ENCODE measurements at places on chromosomes 7 and 10.

GRCh38 chr10:113459626-113460280 lies 93.1 kb upstream of the HABP2 start:
- DNase-seq = no peak

- DNase-seq = no peak
These were observed 476.5 kb downstream of the GPAM start for GRCh38 chr10:111707076-111707475.

DNA sequence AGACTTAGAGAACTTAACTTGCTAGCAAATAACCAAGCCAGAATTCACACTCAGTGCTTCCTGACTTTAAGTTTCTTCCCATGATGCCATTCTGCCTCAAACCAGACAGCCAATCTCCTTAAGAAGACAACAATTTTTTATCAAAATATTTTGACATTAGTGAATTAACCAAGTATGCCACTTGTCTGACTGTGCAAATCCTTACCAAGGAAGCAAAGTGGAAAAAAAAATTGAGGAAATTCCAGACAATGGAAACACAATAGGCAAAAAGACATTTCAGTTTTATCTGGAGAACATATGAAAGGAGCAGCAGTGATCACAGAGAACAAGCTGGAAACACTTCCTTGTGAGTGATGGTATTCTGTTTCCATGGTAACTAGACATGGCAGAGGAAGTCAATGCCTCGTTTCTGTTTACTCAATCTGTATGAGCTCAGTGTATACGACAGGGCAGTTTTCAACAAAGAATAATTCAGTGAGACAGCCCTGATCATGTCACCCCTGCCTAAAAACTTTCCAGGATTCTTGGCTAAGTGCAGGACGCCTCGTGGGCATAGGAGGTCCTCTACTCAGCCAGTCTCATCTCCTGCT lies 114.2 kb downstream of the DYNC1I1 start:
- DNase-seq = no peak

DNA sequence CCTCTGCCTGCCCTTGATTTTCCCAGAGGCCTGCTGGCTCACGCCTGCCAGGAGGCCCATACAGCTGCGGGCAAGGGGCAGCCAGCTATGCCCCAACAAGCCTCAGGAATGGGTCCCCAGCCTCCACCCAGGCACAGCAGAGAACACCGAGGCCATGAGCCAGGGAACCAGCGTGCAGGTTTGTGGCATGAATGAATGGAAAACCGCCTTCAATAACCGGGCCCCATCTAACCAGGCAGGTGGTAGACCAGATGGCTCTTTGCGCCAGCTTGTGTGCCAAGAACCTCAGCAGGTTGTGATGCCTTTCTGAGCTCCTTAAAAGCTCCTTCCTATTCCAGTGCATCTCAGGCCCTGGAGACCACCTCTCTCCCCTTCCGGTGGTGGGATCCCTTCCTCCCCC lies 50.2 kb downstream of the ELFN1 start:
- DNase-seq = no peak

DNA sequence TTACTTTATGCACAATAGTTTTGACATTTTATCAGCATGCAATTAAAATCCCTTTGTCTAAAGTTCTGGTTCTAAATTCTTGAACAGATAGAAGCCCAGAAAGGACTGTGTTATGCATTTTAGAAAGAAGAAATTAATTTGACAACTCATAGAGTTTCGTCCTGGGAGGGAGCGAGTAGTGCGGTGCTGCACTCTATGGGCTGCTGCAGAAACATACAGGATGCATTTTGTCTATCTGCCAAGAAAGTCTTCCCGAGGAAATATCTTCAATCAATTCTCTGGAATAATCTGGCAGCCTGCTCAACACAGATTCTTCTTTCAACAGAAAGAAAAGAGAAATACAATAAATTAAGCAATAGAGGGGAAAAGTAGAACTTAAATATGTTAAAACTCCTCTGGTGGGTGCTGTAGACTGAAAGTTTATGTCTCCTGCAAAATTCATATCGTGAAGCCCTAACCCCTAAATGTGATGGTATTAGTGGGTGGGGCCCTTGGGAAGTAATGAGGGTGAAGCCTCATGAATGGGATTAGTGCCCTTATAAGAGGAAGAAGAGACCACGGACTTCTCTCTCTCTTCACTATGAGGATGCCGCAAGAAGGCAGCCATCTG lies 39.0 kb upstream of the IFRD1 start:
- DNase-seq = no peak

DNA sequence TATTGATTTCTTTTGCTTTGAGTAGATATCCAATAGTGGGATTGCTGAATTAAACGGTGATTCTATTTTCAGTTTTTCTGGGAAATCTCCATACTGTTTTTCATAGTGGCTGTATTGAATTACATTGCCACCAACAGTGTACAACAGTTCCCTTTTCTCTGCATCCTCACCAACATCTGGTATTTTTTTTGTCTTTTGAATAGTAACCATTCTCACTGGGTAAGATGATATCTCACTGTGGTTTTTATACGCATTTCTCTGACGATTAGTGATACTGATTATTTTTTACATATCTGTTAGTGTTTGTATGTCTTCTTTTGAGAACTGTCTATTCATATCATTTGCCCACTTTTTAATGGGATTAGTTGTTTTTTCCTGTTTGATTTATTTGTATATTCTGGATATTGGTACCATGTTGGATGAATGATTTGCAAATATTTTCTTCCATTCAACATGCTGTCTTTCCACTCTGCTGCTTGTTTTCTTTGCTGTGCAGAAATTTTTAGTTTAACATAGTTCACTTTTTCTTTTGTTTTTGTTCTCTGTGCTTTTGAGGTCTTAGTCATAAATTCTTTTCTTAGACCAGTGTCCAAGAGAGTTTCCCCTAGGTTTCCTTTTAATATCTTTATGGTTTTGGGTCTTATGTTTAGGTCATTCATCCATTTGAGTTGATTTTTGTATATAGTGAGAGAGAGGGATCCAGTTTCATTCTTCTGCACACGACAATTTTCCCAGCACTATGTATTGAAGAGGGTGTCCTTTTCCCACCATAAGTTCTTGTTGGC lies 584.7 kb downstream of the PHTF2 start:
- no peak for DNase-seq

GRCh38 chr7:18667466-18667865 lies 171.9 kb downstream of the HDAC9 start:
- no peak for DNase-seq

DNA sequence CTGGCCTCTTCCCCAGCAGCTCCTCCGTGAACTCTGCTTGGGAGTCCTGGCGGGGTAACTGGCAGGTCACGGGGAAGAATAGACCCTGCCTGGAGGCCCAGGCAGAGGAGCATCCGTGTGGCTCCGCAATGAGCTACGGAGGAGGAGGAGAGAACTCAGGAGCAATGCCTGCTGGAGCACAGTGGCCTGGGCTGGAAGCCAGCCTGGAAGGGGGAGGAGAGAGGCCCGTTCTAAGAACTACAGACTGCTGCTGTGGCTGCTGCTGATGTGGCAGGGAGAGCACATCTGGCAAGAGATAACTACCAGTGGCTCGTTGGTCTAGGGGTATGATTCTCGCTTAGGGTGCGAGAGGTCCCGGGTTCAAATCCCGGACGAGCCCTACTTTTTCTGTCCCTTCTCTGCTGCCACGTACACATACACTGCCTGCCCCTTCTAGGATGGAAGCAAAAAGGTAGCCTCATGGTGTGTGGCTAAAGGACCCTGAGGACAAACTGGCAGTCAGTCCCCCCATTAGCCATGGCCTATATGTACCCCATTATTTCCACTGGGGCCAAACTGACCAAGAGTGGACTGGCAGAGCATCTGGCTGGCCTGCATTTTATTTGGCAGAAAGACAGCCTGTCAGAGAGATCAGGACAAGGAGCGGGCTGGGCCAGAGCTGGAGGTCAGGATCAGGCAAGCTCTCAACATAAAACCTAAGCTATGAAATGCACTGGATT lies 7.7 kb upstream of the OPN1SW start:
- no peak for DNase-seq

GRCh38 chr7:37342688-37343471 lies 105.8 kb downstream of the ELMO1 start:
- DNase-seq = no peak

GRCh38 chr10:91163269-91163868 lies 57.1 kb upstream of the PCGF5 start:
- peak; percentile 82 for DNase-seq

DNA sequence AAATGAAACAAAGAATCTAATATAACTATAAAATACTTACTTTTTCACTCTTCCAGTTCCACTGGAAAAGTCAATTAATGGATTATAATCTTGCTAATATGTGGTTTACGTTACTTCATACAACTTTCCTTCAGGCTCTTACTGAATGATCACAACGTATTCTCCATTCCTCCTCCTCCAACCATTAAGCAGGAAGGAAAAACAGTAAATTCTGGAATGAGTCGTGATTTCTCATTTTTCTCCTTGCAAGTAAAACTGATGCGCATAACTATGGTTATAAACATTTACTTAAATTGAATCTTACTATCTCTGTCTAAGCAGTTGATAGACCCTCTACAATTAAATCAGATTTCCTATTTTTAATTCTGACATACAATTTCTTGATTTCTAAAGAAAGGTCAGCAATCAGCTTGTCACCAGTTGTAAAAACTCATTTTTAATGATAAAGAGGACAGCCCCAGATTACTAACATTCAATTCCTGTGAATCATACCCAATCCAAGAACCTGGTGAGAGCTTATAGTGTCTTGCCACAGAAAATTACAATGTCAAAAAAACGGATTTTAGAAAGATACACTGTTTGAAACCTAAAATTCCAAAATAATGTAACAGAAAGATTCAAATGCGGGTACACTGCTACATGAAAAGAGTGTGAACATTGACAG lies 64.3 kb downstream of the EZH2 start:
- DNase-seq = no peak

- DNase-seq = no peak
These were observed 96.0 kb upstream of the SAMD8 start for GRCh38 chr10:75015442-75015841.

DNA sequence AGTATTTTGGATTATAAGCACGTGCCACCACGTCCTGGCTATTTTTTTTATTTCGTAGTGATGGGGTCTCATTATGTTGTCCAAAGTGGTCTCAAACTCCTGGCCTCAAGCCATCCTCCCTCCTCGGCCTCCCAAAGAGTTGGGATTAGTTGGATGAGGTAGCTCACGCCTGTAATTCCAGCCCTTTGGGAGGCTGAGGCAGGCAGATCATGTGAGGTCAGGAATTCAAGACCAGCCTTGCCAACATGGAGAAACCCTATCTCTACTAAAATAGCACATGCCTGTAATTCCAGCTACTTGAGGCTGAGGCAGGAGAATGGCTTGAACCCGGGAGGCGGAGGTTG lies 21.8 kb upstream of the YWHAG start:
- DNase-seq = no peak

DNA sequence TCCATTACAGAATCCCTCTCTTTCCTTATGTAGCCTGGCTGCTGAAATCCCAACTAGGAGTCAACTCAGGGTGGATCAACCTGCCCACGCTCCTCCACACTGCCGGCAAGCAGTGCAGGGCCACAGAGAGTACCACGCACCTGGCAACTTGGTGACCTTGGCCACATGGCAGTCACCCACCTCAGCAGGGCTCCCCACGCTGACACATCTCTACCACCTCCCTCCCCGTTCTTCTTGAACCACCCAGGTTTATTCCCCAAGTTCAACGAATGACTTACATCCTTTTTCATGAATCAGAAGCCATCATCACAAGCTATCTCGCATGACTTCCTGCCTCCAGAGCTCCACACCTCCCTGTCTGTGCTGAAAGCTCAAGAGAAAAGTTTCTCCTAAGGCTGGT lies 153.4 kb downstream of the GRID1 start:
- no peak for DNase-seq

DNA sequence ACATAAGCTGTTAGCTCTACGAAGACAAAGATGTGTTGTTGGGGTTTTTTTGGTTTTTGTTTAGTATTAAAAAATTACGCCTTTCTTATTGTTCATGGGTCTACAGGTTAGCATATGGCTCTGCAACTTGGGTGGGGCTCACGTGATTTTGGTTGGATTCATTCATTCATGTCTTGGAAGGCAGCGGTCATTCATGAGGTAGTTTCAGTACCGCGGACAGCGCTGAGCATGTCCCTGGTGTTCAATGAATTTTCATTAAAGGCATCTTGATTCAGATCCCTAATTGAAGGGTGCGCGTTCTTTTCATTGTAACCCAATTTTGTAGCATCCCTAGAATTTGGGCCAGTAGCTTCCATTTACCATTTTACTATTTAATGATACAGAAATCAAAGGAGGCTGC lies 42.9 kb upstream of the TCERG1L start:
- DNase-seq = no peak

- no peak for DNase-seq
These were observed 114.4 kb downstream of the RTKN2 start for GRCh38 chr10:62154231-62154630.

DNA sequence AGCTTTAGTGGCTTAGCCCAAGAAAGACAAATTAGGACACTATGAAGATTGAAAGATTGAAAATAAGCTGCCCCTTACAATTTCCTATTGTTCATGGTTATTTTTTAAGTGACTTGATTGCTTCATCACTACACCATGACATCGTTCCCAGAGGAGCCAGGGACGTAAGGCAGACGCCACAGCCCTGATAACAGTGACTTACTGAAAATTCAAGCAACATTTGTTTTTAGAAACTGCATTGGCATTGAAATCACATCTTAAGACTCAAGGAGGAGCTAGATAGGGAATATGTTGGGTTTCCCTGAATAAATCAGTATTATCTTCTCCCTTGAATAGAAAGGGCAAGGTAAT lies 38.7 kb upstream of the ANK3 start:
- no peak for DNase-seq

DNA sequence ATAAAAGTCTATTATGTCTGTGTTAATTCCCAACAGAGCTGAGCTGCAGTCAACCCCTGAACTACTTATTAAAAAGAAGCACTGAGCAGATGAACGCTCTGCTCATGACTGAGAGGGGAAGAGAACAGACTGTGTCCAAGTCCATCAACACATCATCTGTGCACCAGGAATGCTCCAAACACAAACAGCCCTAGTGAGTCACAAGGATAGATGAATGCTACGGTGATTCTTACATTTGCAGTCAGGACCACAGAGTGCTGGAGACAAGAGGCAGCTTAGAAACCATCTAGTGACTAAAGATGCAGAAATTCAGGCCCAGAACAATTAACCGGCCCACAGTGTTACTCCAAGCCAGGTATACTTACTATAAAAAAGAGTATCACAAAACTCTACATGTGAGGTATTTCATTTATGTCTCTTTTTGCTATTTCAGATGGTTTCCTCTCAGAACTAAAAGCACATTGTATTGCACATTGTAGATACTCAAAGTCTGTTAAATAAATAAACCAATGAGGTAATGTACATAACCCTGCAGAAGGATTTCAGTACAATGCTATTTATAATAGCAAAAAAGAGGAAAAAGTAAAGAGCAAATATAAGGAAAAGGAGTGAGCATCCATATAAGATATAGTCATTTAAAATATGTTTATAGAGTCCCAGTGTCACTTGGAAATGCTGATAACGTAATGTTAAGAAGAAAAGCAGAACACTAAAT lies 159.2 kb downstream of the KCNMA1 start:
- no peak for DNase-seq

- no peak for DNase-seq
These were observed 171.2 kb downstream of the ARHGAP12 start for GRCh38 chr10:31757386-31757791.

GRCh38 chr10:131210181-131210580 lies 101.3 kb downstream of the TCERG1L start:
- DNase-seq = no peak

DNA sequence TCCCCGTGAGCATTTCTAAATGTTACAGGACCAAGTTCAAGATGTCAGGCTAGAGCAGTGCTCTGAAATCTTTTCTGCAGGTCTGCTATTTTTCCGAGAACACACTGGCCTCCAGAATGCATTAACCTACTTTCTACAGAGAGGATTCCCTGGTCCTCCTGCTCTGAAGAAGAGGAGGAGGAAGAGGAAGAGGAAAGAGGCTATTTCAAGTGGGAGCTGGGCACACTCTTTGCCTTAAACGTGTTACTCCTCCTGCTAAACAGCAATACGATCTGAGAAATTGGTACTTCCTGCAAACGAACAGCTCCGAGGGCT lies 157.4 kb downstream of the FRMD4A start:
- no peak for DNase-seq
